ENCODE measurements at places on chromosomes 6 and 20.
A peak's percentile ranks its signal among the peaks of the same experiment; 100 is the strongest.

GRCh38 chr6:161204866-161205557 is 68.8 kb downstream of the AGPAT4 start:
- no peak for DNase-seq

DNA sequence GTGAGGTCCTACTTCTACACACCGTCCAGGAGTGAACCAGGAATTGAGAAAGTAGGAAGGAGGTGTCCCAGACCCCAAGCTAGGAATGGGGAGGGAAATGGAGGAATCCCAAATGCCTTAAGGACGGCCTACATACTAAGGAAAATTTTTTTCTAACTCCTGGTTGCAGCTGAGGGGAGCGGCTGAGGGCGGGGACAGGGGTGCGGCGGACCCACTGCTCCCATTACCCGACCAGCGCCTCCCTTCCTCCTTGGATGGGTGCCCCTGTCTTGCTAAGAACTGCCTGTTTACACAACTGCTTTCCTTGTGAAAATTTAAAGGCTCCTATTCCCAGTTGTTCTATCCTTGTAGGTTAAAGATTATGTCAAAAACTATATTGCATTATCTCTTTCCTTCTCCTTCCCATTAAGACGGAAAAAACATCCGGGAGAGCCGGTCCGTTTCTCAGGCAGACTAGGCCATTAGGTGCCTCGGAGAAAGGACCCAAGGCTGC is 699 bp upstream of the HSPA1B start:
- no peak for DNase-seq

DNA sequence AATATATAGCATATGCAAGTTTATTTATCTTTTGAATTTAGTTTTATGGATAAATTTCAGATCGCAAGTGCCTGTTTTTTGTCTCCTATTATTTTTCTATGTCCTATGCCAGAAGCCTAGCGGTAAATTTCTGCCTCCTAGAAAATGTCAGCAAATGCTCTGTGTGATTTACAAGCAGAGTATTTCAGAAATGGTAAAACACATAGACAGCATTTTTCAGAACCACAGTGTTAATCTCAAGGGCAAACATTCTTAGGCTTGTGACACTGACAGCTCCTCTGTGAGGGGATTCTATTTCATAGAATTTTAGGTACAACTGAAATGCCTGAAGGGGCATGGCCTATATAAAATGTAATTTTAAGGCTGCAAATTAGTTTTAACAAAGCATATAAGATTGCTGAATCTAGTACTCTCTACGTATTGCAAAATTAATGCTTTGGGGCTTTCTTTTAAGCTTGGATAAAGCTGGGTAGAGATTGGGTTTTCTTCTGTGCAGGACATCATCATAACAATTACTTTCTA is 89.9 kb upstream of the PTCHD4 start:
- no peak for DNase-seq

GRCh38 chr20:56032251-56032650 is 26.9 kb upstream of the CBLN4 start:
- no peak for DNase-seq

DNA sequence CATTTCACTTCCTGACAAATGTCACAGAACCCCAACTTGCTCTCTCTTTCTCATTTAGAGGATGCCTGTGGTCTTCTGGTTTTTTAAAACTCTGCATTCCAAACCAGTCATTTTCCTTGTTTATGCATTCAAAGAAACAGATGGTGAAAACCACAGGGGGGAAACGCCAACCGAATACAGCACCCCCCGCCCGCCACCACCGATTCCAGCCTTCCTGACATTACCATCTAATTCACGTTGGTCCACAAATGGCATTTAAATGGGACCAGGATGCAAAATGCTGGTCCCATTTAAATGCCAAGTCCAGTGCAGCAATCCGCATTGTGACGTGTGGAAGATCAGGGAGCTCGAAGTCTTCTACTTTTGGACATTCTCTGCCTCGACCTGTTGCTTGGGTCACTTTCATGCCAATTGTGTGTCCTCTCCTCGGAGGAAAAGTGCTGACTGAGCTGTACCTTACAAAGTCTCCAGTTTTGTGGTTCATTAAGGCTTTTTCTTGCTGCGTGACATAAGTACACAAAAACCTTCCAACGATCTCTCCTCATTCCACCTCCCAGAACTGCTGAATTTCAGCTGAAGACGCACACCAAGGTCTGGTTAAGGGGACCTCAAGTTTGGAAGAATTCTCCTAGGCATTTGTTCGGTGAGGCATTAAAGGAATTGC is 35.8 kb downstream of the NEDD9 start:
- DNase-seq, result no peak

DNA sequence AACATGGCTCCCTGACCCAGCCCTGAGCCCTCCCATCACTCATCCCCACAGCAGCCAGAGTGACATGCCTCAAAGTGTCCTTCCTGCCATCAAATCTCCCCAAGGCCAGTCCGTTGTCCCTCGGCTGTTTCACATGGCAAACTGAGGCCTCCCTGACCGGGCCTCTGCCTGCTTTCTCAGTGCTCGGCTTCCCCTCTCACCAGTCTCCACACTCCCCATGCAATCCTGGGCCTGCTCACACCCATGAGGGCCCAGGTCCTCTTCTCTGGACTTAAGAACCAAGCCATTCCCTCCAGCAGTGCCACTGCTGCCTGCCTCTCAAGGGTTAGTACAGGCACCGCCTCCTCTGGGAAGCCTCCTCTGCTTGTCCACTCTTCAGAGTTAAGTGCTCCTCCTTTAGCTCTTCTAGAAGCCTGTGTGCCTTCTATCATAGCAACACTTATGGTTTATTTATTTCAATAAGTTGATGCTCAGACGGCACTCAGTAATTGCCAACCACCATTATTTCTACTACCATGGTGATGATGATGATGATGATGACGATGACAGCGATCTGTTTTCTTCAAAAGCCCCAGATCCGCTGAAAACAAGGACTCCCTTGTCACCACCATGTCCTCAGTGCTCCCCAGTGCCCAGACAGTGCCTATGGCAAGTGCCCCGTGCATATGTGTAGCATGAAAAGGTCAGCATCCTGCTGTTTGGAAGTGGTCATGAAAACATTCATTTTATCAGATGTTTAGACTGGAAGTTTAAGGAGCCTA is 449.0 kb downstream of the CDH26 start:
- DNase-seq, result no peak

- DNase-seq, result no peak
Observed at GRCh38 chr20:58389324-58389967, 417 bp downstream of the VAPB start.

- no peak for DNase-seq
Observed at GRCh38 chr6:32627831-32628230, 9.4 kb upstream of the HLA-DQA1 start.

GRCh38 chr6:154868143-154868594 is 126.9 kb upstream of the TIAM2 start:
- peak; percentile 1 for DNase-seq

DNA sequence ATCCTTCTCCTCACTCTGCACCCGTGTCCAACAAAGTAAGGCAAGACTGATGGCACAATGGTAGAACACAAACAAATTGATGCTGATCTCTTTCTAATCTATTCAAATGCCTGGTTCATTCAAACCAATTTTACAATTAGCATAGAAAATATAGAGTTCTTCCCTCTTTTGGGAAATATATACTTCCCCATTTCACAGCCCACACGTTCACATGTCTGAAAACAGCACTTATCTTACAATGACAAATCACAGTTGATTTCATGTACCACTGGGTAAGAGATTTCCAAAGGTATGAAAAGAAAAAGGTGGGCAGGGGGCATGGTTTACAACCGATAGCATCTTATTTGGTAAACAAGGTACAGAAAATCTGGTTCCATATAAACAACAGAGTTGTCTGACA is 137.6 kb downstream of the RNGTT start:
- DNase-seq, result no peak

GRCh38 chr6:107173779-107174178 is 58.5 kb upstream of the BEND3 start:
- no peak for DNase-seq

DNA sequence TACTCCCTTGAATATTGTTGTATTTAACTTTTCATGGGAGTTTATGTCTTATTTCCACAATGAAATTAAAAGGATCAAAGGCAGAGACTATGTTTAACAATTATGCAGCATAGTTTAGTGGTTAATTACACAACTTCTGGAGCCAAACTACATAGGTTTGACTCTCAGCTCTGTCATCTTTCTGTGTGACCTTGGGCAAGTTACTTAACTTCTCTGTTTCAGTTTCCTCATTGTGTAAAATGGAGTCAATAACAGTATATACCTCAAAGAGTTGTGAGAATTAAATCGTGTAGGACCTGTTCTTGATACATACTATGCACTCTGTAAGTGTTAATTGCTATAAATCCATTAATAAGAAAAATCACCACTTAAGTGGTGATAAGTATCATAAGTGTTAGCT is 48.3 kb downstream of the BTBD9 start:
- DNase-seq, result no peak

DNA sequence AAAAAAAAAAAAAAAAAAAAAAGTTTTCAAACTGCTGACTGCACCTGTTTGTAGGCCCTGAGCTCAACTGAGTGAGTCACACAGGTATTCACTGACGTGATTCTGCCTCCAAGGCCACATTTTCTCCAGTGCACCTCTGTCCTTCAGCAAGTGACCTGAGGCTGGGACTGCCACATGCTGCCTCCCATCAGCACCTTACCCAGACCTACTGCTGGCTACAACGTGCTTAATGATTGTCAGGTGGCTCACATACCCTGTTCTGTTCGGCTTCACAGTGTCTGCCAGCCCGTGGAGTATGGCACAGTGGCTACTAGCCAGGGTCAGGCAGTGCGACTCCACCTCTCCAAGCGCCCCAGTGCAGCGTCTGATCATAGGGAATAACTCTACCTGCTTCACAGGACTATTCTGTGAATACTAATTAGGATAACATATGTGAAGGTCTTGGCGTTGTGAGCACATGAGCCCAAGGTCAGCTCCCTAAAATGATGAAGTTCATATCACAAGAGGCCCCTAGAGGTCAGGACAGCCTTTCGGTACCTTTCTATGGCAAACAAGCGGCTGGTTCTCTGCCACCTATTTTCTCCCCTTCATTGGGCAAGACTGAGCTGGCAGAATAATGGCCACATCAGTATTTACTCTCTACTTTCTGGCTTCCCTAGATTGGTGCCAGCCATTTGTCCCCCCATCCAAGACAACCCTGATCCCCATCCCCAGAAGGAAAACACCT is 28.1 kb downstream of the RIPOR3 start:
- DNase-seq, result no peak

DNA sequence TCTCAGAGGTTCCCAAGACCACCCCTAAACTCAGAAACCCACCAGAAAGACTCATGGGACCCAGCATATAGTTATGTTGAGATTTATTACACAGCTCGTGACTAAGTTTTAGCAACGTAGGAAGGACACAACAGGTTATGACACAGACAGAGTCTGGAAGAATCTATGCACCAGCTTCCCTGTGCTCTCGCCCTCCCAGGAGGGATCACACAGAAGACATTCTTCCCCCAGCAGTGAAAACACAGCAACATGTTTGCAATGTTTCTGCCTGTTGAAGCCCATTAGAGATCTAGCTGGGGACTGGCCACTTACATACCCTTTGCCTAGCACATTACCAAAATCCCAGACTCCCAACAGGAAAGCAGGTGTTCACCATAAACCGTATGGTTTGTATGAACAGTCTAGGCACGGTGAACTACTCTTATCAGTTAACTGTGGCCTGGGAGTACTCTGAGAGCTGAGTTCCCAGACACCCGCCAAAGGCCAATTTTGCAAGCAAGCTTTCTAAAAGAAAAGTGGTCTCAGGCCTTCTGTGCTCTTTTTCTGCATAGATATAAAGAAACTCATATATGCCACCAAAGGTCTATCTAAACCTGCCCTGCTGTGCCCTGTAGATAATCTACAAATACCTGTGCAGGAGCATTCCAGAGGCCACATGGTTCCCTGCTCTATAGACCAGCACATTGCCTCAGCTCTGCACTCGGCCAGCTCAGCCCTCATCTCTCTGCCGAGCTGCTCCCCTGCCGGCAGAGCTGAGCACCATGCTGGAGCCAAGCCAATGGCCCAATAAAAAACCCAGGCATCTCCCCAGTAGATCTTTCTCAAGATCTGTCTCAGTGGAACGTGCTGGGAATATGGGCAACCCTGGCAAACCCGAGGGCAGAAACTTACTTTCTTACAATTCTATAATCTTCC is 69.6 kb upstream of the SMIM28 start:
- DNase-seq, result no peak

DNA sequence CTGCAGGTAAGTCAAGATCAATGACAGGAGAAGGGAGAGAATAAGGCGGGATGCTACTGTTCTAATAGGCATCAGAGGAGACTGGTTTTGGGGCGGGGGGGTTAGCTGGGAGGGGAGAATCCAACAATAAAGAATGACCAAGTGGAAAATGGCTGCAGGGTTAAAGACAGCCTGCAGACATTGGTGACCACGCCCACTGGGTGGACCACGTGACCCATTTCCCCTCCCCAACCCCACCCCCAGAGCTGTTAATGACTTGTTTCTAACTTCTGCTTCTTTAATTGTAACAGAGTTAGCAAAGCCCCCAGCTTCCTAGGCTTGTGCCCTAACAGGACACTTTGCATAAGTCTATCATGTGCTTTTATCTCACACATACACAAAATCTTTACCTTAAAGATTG is 344.5 kb downstream of the KIF16B start:
- no peak for DNase-seq

- DNase-seq, result no peak
Observed at GRCh38 chr20:24437196-24438082, 32.0 kb upstream of the SYNDIG1 start.

DNA sequence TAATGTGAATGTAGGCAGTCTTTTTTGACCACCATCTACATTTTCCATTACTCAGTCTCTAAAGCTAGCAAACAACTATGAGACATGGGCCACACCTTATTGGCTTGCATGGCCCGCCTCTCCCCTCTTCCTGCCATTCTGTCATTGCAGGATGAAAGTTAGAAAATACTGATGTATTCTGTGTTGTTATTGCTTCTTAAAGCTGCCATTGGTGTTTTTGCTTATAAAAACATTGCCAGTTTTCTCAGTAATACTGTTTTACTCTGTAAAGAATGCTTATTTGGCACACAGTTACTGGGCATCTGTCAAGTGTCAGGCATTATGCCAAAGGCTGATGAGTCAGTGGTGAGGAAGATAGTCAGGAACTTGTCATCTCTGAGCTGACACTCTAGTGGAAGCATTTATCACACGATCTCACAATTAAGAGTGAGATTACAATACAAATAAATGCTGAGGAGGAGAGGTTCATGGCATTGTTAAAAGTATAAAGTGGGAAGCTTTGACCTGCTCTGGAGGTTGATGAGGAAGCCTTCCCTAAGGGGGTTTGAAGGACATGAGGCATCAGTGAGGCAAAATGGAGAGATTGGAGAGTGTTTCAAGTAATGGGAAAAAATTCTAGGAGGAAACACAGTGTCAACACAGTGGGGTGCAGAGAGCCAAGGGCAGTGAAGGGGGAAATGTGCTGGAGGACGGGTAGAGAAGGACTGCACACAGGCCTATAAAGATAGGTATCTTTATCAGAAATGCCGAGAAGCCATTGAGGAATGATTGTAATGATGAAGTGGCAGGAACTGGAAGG is 14.7 kb downstream of the KLHL32 start:
- DNase-seq, result peak; percentile 25

DNA sequence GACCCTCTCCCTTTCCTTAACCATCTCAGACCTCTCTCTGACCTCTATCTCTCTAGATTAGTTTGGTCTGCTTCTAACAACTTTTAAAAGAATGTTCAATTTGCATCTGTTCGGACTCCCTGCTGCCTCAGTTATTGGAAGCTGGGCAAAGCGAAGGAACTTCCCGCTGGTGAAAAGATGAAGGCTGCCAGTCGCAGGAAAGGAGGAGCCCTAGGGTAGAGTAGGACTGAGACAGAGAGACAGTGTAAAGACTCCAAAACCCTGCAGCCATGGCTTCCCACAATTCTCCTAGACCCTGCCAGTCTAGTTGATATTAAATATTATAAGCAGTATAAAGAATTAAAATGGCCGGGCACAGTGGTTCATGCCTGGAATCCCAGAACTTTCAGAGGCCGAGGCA is 581.8 kb downstream of the EPM2A start:
- DNase-seq, result no peak

All from CD4-positive, CD25-positive, alpha-beta regulatory T cell (primary cell).